ENCODE measurements at places on chromosomes 6 and 20.

DNA sequence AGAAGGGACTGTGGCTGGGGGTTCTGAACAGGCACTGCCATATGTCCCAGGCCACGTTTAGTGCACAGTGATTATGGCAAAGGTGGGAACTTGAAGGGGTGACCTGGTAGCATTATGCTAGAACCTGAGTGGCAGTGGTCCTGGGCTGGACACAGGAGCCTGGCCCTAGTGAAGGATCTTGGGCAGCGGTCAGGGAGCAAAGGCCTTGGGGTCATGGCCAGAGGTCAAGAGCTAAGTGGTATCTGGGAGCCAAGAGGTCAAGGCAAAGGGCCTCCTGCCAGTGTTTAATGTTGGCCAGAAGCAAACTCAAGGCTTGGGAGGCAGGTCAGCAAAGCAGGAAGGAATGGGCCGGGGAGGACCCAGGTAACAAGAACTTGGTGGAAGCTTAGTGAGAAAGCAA lies 254.5 kb downstream of the CDH26 start:
- no peaks in the 10 kb centered on the region for H3K36me3 ChIP-seq
- no peak overlapping the region for H3K4me3 ChIP-seq
- peaks cover 2% of the 10 kb centered on the region for H3K27me3 ChIP-seq

GRCh38 chr6:84526631-84527030 lies 237.8 kb downstream of the TBX18 start:
- no peak overlapping the region for H3K27ac ChIP-seq
- DNase-seq: no peak
- no peaks in the 10 kb centered on the region for H3K36me3 ChIP-seq
- no peak overlapping the region for H3K4me3 ChIP-seq

DNA sequence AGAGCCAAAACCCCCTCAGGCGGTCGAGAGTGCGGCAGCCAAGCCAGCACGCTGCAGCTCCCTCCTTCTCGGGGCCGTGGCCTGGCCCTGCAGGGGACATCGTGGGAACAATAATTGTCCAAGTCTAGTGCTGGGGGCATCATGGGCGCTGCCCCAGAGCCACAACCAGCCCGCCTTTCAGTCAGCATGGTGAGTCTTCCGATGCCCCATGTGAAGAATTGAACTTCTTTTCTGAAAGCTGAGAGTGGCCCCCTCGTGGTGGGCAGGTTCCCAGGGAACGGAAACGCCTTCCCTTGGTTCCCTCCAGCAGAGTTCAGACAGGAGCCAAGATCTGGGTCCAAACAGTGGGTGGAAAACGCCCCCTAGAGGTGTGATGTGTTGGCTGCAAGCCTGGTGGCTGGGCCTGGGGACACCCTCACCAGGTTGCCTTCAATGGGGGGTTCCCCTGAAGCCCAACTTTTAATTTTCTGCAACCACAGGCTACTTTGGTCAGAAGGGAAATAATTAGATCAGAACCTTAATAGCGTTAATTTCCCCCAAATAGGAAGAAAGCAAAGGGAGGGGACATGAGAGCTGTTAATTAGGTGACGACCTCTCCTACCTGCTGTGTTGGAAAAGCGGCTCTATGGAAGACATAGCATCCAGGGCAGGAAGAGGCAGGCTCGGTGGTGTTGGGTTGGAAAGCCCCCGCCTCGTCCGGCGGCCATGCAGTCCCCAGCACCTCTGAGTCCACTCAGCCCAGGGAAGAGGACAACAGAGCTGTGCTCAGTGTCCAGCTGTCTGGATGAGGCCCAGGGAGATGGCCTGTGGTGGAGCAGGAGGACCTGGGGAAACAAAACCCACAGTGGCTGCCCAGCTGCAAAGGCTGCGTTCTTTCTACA lies 4.7 kb upstream of the MRGBP start:
- H3K36me3 ChIP-seq: no peaks in the 10 kb centered on the region
- H3K27me3 ChIP-seq: no peaks in the 10 kb centered on the region

DNA sequence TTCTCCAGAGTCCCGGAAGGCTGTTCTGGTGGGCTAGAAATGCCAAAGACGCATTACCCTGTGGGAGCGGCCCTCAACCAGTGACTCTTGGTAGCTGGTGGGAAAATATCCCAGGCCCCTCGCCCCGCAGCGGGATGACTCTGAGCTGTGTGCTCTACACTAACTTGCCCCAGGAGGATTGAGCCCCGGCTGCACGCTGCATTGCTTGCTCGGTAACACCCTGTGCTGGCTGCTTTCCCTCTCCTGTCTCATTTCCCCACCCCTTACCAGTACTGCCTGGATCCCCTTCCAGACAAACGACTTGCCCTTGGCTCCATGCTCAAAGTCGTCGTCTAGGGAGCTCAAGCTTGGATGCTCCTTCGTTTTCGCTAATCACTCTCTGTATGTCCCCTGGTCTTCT lies 411.8 kb upstream of the SULF2 start:
- H3K27ac ChIP-seq: no peak overlapping the region
- H3K4me1 ChIP-seq: no peaks in the 10 kb centered on the region
- no peak for DNase-seq
- no peaks in the 10 kb centered on the region for H3K36me3 ChIP-seq

GRCh38 chr20:391041-391711 lies 10.6 kb downstream of the TRIB3 start:
- no peak for DNase-seq
- H3K27ac ChIP-seq: no peak overlapping the region
- H3K4me3 ChIP-seq: no peak overlapping the region
- no peaks in the 10 kb centered on the region for H3K27me3 ChIP-seq

GRCh38 chr6:35955071-35955470 lies 34.2 kb upstream of the SRPK1 start:
- H3K4me1 ChIP-seq: peaks cover 11% of the 10 kb centered on the region
- DNase-seq: no peak
- no peaks in the 10 kb centered on the region for H3K36me3 ChIP-seq
- H3K4me3 ChIP-seq: no peak overlapping the region

DNA sequence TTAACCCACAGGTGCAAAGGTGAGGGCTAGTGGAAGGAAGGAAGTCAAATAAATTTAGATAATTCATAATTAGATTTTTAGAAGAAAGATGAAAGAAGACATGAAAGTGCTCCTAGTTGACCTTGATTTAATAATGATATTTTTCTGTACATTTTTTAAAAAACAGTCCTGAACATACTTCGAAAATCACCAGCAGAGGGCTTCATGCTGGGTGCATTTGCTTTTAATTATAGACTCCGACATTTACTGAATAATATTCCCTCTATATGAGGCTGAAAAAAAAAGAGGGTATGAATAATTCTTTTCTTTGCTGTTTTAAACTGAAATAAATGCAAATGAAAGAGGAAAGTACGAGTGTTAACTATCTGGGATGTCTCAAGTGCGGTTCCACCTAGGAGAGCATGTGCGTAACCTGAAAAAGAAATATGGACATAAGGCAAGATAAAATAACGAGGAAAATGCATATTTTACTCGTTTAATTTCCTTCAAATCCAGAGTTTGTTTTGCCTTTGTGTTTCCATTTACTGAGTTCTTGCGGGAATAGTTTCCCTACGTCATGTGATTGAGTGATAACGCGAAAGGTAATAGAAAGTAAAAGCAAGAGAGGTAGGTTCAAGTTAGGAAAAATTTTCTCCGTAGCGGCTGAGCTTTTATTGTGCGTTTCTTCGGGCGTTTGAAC lies 3.1 kb upstream of the TFAP2B start:
- no peak for DNase-seq
- no peak overlapping the region for H3K27ac ChIP-seq
- H3K27me3 ChIP-seq: peaks cover 69% of the 10 kb centered on the region
- H3K4me1 ChIP-seq: peaks cover 22% of the 10 kb centered on the region
- H3K4me3 ChIP-seq: peak overlapping the region; percentile 80
- no peaks in the 10 kb centered on the region for H3K36me3 ChIP-seq

GRCh38 chr20:24102749-24103333 lies 114.3 kb upstream of the GGTLC1 start:
- peaks cover 35% of the 10 kb centered on the region for H3K4me1 ChIP-seq
- DNase-seq: no peak
- H3K27me3 ChIP-seq: peaks cover 6% of the 10 kb centered on the region
- no peaks in the 10 kb centered on the region for H3K36me3 ChIP-seq
- no peak overlapping the region for H3K4me3 ChIP-seq

DNA sequence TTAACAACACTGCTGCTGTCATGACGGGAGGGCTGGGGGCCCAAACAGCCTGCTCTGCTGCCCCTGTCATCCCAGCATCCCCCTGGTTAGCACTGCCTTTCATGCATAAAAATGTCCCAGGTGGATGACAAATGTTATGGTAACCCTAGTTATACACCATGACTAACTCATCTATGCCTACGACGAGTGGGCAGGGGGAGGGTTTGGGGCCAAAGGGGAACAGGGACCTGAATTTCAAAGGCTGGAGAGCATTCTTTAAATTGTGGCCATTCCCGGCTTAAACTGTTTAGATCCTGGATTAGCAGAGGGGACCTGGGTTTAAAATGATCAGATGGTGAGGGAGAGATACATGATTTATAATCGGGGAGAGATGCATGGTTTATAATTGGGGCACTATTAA lies 24.4 kb downstream of the GNAS-AS1 start:
- no peak overlapping the region for H3K27ac ChIP-seq
- peaks cover 29% of the 10 kb centered on the region for H3K27me3 ChIP-seq
- no peak for DNase-seq
- H3K4me1 ChIP-seq: no peaks in the 10 kb centered on the region

GRCh38 chr6:170132011-170132521 lies 158.8 kb downstream of the DLL1 start:
- no peak overlapping the region for H3K4me3 ChIP-seq
- no peak overlapping the region for H3K27ac ChIP-seq
- DNase-seq: peak; percentile 14
- no peaks in the 10 kb centered on the region for H3K36me3 ChIP-seq
- no peaks in the 10 kb centered on the region for H3K4me1 ChIP-seq
- peaks cover 5% of the 10 kb centered on the region for H3K27me3 ChIP-seq

GRCh38 chr6:169589293-169589692 lies 112.5 kb downstream of the WDR27 start:
- H3K4me1 ChIP-seq: peaks cover 34% of the 10 kb centered on the region
- H3K4me3 ChIP-seq: no peak overlapping the region
- no peak for DNase-seq
- no peaks in the 10 kb centered on the region for H3K27me3 ChIP-seq

GRCh38 chr6:52616059-52616690 lies 39.3 kb upstream of the TRAM2 start:
- no peaks in the 10 kb centered on the region for H3K4me1 ChIP-seq
- DNase-seq: no peak
- H3K4me3 ChIP-seq: no peak overlapping the region
- peaks cover 11% of the 10 kb centered on the region for H3K27me3 ChIP-seq
- no peaks in the 10 kb centered on the region for H3K36me3 ChIP-seq

GRCh38 chr6:146890644-146891434 lies 292.1 kb downstream of the ADGB start:
- peaks cover 2% of the 10 kb centered on the region for H3K4me1 ChIP-seq
- no peaks in the 10 kb centered on the region for H3K36me3 ChIP-seq
- no peak overlapping the region for H3K4me3 ChIP-seq
- no peak for DNase-seq
- H3K27me3 ChIP-seq: peaks cover 28% of the 10 kb centered on the region

DNA sequence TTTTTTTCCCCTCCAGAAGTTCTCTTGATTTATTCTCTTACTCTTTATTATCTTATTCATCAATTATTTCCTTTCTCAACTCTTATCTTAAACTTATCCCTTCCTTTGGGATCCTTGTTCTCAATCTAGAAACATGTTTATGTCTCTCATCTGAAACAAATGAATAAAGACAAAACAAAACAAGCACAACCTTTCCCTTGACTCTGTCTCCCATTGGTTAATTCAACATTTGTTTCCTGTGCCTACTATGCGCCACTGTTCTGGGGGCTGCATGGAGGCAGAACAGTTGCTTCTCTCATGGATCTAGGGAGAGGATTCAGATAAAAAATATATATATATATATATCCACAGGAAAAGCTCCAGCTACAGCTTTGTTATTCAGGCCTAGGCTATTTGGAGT lies 5.2 kb upstream of the MRAP2 start:
- DNase-seq: no peak
- peaks cover 4% of the 10 kb centered on the region for H3K4me1 ChIP-seq
- no peak overlapping the region for H3K27ac ChIP-seq
- H3K4me3 ChIP-seq: no peak overlapping the region
- peaks cover 26% of the 10 kb centered on the region for H3K27me3 ChIP-seq
- no peaks in the 10 kb centered on the region for H3K36me3 ChIP-seq

DNA sequence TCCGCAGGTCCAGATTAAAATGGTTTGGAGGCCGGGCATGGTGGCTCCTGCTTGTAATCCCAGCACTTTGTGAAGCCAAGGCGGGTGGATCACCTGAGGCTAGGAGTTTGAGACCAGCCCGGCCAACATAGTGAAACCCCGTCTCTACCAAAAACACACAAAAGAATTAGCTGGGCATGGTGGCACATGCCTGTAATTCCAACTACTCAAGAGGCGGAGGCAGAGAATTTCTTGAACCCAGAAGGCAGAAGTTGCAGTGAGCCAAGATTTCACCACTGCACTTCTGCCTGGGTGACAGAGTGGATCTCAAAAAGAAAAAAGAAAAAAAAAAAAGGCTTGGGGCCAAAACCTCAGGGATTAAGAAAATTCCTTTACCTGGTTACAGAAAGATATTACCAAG lies 30.5 kb downstream of the C6orf15 start:
- no peaks in the 10 kb centered on the region for H3K27me3 ChIP-seq
- no peak overlapping the region for H3K4me3 ChIP-seq
- H3K36me3 ChIP-seq: no peaks in the 10 kb centered on the region
- H3K27ac ChIP-seq: no peak overlapping the region

DNA sequence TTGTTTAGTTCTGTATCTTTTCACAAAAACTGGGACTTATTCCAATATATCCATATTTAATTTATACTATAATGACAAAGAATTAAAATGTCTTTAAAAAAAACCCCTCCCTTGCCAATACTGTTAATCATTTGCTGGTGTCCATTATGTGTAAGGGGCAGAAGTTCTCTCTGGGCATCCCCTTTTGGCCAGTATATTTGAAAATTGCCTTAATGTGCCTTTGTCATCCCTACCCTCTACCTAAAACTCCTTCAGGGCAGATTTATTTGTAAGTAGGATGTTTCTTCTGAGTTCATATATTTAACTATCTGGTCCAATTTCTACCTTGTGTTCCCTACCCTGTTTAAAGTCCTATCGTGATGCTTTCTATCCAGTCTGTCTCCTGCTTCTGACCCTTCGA lies 62.9 kb downstream of the ARHGAP18 start:
- DNase-seq: no peak
- no peak overlapping the region for H3K27ac ChIP-seq
- H3K27me3 ChIP-seq: no peaks in the 10 kb centered on the region
- peaks cover 2% of the 10 kb centered on the region for H3K4me1 ChIP-seq
- no peak overlapping the region for H3K4me3 ChIP-seq

DNA sequence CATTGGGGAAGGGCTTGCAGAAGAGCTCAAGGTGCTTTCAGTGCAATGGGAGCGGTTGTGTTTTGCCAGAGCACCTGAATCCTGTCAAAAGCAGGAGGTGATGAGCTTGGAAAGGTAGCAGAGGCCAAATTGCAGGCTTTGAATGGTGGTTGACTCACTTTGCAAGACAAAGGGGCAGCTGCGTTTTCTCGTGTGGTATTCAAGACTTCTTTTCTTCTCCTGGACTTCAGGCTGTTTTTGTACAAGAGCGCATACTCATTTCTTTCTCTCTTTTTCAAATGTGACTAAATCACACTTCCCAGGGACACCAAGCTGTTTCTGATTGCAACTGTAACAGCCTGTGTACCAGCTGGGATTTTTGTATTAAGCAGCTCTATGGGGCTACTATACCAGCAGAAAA lies 32.3 kb downstream of the GHRH start:
- H3K4me3 ChIP-seq: no peak overlapping the region
- no peaks in the 10 kb centered on the region for H3K27me3 ChIP-seq
- peaks cover 100% of the 10 kb centered on the region for H3K36me3 ChIP-seq

GRCh38 chr20:23879811-23880374 lies 345 bp upstream of the CST5 start:
- no peak for DNase-seq
- H3K4me1 ChIP-seq: no peaks in the 10 kb centered on the region
- H3K4me3 ChIP-seq: no peak overlapping the region
- H3K27me3 ChIP-seq: peaks cover 3% of the 10 kb centered on the region
- no peak overlapping the region for H3K27ac ChIP-seq

Data from activated T-cell treated with anti-CD3 and anti-CD28 coated beads, Interleukin-2, amount 50 U/mL, for 24 hours (primary cell).